ENCODE measurements at places on chromosomes 6 and 20.

- DNase-seq: no peak
These were observed 9.5 kb downstream of the BRD2 start for GRCh38 chr6:32977953-32978324.

GRCh38 chr6:27049863-27050781, 197.4 kb upstream of the PRSS16 start:
- DNase-seq: no peak

DNA sequence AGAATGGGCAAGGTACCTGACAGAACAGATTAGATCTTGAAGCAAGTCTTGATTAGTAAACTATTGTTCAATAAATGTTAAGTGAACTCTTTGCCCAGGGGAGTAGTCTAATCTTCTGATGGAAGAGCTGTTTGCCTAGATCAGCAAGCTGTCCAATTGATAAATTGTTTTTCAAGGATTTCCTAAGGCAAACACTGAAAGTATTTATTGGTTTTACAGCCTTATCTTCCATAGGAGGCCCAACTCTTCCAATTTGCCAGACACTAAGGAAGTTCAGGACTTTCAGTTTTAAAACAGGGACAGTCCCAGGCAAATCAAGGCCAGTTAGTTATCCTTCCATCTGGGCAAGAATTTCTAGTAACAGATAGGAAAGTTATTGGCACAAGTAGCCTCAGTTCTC, 1.8 kb upstream of the C6orf163 start:
- no peak for DNase-seq

DNA sequence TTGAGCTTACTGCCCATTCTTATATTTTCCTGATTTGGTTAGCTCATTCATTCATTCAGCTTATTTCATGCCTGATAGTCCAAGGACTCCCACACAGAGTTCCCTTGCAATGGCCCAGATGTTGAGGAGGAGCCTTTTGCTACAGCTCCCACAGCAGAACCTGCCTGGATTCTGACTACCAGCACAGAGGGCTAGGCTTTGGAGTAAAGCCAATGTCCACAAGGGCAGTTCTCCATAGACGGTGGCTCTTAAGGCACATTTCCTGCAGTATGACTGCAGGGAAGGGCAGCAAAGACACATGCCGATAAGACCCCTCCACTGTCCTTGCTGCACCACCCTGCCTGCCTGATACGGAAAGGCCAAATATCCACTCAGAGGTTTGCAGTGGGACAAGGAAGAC, 112.3 kb upstream of the SYNDIG1 start:
- no peak for DNase-seq

- no peak for DNase-seq
These were observed 5.8 kb upstream of the EEF1A2 start for GRCh38 chr20:63504642-63505041.

DNA sequence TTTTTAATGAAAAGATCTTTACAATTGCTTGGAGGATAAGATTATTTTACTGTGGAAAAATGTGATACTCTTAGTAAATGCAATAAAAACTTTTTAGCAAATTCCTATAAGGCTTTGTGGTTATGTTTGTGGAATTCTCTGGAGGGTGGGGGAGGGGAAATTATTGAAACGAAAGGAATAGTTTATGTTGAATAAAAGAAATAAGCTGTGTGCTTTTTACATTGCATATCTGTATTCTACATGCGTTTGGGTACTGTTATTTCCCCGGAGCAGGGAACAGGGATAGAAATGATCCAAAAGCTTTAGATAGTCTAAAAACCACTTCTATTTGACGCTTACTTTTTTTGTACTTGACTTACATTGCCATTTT, 143.8 kb downstream of the SLC16A10 start:
- DNase-seq: no peak

- no peak for DNase-seq
These were observed 659.9 kb downstream of the EPM2A start for GRCh38 chr6:145075425-145075824.

- no peak for DNase-seq
These were observed 103.1 kb upstream of the TBX18 start for GRCh38 chr6:84867521-84867920.

DNA sequence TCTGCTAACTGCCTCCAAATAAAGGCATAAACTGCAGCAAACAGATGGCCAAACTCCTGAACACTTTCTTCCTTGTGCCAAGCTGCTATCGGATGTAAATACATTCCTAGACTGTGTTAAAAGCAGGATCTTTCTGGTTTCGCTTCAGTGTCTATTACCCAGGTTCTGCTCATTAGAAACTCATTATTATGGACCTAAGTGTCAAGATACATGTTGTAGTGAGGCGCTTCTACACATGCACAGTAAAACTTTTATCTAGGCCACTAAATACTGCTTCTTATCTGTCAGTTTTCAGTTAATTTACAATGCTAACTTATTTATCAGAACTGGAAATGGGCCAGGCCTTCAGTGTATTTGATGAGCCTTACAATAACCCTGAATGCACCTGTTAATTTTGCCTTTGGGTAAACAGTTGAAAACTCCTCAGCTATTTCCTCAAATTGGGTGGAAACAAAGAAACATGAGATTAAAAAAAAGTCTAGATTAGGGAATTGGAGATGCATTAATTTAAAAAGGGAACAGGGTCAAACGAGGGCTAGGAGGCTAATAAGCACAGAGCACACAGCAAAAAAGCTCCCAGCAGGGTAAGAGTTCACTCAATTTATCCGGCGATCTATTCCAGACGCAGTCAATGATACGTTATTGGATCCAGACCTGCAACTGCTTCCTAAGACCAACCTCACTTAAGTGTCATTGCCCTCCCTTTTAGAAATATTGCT, 240.6 kb downstream of the FOXC1 start:
- peak; percentile 10 for DNase-seq

DNA sequence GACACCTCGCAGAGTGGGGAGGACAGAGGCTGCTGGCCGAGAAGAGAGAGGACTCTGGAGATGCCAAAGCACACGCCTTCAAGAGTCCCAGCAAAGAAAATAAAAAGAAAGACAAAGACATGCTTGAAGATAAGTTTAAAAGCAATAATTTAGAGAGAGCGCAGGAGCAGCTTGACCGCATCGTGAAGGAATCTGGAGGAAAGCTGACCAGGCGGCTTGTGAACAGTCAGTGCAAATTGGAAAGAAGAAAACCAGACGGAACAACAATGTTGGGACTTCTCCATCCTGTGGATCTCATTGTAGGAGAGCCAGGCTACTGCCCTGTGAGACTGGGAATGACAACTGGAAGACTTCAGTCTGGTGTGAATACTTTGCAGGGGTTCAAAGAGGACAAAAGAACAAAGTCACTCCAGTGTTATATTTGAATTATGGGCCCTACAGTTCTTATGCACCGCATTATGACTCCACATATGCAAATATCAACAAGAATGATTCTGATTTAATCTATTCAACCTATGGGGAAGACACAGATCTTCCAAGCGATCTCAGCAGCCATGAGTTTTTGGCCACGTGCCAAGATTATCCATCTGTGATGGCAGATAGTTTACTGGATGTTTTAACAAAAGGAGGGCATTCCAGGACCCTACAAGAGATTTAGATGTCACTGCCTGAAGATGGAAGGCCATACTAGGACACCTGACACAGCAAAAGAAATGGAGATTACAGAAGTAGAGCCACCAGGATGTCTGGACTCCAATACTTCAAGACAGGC, 52.2 kb downstream of the REV3L start:
- no peak for DNase-seq

- peak; percentile 95 for DNase-seq
These were observed at the start of gene RAET1G for GRCh38 chr6:149922642-149923326. RAET1G (minus strand) TSS chr6:149923121; CDS start chr6:149923010, 111 bp downstream.

DNA sequence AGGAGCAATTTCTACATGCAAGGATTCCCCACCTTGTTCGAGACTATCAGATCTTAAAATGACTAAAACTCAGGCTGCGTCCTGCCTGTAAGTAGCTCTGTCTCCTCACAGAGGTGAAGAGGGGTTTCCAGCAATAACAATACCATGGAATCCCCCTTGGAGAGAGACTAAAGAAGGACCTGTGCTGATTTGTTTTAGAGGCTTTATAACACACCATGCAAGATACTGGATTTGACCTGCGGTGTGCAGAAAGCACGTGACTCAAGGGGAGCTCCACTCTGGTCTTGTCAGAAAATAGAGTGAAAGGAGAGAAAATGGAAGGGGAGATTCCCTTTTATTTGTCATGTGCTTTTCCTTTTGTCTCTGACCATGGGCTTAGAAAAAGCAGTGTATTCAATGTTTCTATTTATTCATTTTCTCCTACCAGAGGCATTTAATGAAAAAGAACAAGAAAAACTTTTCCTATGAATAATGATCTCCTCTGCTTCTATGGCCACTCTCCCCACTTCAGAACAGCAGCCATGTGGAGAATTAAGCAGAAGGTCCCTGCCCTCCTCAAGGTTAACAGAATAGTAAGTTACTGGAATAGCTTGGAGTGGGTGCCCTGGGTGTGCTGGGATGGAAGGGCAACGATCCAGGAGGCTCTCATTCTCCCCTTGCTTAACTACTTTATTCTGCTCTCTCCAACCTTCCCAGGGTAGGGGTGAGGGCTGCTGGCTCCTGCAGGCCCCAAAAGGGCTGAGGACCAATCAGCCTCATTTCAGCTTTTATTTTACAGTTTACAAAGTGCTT, 19.2 kb upstream of the MRPS10 start:
- no peak for DNase-seq

- DNase-seq: no peak
These were observed 89.2 kb upstream of the STMND1 start for GRCh38 chr6:17012421-17013225.

- DNase-seq: no peak
These were observed 18.8 kb downstream of the ZFAND3 start for GRCh38 chr6:37838219-37838921.

DNA sequence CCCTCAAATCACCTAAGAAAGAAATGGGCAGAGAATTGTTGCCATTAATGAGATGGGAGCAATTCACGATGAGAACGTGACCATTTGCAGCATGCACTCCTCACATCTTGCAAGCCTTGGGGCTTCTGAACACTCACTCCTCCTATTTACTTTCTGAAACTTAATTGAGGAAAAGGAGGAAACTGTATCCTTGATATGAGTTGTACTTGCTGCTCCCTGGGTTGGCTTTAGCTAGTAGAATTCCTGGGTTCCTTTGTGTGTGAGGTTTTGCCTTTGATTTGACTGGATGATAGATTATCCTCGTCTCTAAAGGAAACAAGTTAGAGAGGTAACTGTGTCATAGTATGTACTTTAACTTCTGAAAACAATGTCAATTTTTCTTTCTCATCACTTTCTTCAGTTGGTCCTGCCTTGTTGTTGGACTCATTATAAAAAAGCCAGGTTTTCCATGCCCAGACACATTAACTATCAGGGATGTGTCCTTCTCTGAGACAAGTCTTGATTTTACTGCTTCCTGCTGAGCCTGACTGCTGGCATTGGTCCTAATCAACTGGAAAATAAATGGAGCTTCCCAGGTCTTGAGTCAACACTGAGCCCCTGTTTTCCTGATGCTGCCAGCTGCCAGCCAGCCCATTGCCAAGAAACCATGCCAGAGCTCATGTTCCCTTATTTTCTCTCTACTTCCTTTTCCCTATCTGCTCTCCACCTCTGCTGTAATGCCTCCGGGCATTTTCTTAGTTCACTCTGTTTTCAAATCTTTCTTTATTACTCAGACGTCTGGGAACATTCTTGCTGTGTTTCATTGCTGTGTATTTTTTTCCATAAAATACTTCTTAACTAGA, 6.0 kb upstream of the MRAP2 start:
- no peak for DNase-seq

DNA sequence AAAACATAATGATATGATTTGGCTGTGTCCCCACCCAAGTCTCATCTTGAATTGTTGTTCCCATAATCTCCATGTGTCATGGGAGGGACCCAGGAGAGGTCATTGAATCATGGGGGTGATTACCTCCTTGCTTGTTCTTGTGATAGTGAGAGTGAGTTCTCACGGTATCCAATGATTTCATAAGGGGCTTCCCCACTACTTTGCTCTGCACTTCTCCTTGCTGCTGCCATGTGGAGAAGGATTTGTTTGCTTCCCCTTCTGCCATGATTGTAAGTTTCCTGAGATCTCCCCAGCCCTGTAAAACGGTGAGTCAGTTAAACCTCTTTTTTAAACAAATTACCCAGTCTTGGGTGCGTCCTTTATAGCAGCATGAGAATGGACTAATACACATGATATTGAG, 156.8 kb upstream of the PLCB4 start:
- peak; percentile 5 for DNase-seq

- DNase-seq: no peak
These were observed 190.4 kb upstream of the JAG1 start for GRCh38 chr20:10864076-10864672.

DNA sequence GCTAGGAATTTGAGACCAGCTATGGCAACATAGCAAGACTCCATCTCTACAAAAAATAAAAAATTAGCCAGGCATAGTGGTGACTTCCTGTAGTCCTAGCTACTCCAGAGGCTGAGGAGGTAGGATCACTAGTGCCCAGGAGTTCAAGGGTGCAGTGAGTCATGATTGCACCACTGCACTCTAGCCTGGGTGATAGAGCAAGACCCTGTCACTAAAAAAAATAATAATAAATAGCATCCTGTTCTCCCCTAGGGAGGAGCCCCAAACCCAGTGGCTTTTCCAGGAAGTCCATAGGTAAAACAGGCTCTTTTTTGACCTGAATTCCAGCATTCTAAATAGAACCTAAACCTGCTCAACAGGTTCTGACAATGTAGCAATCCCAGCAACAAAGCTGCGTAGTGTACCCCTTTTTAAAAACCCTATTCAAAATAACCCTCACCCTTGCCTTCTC, 192.0 kb downstream of the ALDH8A1 start:
- no peak for DNase-seq

- DNase-seq: no peak
These were observed 84.4 kb downstream of the WASF1 start for GRCh38 chr6:110095101-110095500.

DNA sequence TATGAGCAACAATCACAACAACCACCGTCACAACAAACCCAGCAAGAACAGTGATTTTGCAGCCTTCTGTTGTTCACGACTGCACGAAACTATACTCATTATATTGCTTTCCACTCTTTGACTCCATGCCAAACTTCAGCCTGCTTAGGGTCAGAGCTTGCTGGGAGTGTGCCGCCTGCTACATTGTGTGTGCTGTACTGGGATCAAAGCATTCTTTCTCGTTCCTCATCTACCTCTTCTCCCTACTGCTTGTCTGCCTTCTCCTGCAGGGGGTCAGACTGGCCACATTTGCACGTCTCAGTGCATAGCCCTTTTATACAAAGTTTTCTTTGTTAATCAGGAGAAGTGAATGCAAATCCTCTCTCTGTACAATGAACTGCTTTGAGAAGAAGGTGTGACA, 401.6 kb upstream of the CITED2 start:
- no peak for DNase-seq

- no peak for DNase-seq
These were observed 51.3 kb downstream of the VSTM2L start for GRCh38 chr20:37954190-37954589.

GRCh38 chr6:107716688-107717089, 107.4 kb downstream of the SCML4 start:
- peak; percentile 23 for DNase-seq

DNA sequence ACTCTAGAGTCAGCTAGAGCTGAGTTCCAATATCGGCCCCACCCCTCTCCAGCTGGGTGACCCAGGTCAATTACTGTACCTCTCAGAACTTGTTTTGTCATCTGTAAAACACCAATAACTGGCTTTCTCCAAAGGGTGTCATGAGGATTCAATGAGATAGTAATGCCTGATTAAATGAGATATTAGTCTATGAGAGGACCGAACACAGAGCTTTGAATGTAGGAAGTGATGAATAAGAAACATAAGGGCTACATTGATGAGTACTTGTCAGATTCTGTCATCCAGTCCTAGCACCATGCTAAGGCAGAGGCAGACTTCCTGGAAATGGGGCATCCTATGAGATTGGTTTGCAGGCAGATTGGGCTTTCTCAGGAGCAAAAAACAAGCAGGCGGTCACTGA, 20.2 kb downstream of the BPI start:
- DNase-seq: no peak

All from common myeloid progenitor, CD34-positive (primary cell).